ENCODE measurements at places on chromosomes 6 and 20. TPM values are rescaled to one million over a fixed set of nuclear protein-coding genes. Genes with fewer than 3 reads are reported as not detected.
A peak's percentile ranks its signal among the peaks of the same experiment; 100 is the strongest.

- no peak for DNase-seq
These were observed 29.4 kb downstream of the PSMG4 start for GRCh38 chr6:3287976-3288707.

- DNase-seq: no peak
These were observed 18.2 kb upstream of the CEP85L start for GRCh38 chr6:118669561-118669960.

DNA sequence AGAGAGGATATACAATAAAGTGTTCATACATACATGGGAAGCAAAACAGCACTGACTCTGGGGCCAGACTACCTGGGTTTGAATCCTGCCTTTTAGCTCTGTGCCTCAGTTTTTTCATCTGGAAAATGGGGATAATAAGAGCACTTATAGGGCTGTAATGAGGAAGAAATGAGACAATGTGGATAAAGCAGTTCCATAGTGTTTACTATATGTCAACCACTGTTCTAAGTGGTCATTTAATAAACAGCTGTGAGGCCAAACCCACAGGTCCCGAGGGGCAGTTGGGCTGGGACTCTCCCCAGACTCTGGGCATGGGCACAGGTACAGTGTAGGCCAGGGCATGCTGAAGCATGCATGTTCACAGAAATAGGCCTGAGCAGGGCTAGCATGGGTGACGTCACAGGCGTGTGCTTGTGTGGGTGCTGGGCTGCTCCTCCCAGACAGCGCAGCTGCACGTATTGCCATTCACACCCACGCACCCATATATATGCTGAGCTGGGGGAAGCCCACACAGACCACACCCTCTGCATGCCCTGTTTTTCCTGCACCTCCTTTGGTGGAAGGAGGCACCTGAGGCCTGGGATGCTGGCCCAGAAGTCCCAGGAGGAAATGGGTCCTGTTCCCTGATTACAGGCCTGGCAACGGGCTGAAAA is 3.5 kb upstream of the PLCG1 start:
- peak; percentile 27 for DNase-seq

DNA sequence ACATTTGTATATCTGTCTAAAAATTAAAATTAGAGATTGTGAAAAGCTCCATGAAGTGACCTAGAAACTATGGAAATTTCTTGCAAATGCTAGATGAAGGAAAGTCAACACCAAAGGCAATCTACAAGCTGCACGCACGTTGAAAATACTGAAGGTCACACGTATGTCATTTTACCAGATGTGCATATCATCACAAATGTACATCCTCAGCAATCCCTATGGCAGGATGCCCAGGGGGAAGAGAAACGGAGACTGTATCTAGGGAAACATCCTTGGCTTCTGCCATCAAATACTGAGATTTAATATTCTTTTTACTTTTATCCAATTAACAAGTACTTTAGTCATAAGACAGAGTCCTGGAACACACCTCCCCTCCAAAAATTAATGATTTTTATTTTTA is 672.0 kb downstream of the RNF144B start:
- DNase-seq: peak; percentile 74

DNA sequence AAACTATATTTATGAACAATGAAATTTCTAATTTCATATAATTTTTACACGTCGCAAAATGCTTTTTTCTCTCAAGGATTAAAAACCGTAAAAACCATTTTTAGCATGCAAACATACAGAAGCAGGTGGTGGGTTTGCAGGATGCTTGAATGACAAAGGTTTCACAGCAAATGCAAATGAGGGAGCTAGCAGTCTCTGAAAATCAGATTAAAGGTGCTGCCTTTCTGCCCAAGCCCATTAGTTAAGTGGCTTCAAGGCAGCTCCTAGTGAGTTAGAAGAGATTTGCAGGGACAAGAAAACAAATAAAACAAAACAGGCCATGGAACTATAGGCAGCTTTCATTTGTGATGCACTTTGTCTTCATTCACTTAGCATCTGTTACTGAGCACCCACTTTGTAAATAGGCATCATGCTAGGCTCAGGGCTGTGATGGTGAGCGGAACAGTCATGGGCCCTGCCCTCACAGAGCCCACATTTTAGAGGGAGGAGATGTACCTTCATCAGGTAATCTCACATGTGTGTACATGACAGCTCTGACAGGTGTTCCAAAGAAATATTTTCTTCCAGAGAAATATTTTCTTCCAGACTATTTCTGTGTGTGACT is 29.5 kb downstream of the NAPB start:
- DNase-seq: no peak

DNA sequence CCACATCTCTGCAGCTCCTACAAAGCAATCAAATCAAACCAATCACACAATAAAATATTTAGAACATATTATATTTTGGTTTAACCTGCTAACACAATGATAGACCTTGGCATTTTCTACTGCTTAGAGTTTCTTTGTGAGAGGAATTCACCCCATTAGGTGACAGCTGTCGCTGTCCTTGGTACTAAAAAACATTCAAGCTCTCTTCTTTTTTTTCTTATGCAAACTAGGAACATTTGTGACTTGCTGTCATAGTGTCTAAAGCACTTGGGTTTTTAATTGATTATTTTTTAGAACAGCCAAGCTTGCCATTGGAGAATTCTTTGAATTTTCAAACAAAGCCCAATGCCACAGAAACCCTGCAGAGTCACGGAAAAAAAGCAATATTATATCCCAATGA is 46.4 kb downstream of the CNR1 start:
- peak; percentile 23 for DNase-seq

GRCh38 chr6:40563111-40563510 is 24.1 kb downstream of the LRFN2 start:
- no peak for DNase-seq

DNA sequence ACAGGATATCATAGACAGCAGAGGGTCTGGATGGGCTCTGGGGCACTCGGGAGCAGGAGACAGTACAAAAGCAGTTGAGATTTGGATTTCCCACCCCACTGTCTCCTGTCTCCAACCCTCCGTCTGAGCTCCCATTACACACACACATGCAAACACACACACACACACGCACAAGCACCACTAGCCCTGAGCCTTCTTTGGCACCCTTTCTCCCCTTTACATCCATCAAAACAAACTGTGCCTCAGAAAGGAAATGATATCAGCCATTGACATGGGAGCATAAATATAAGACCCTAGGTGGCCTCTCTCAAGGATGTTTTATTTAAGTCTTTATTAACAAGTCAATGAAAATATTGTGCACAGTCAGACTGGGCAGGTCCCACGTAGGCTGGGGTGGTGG is 17.5 kb downstream of the TTBK1 start:
- no peak for DNase-seq

- no peak for DNase-seq
These were observed 4.9 kb upstream of the GRM4 start for GRCh38 chr6:34150766-34151165.

- peak; percentile 40 for DNase-seq
These were observed 517.5 kb downstream of the PREX1 start for GRCh38 chr20:48310305-48310704.

GRCh38 chr6:82617648-82618047 is 254.0 kb downstream of the TPBG start:
- DNase-seq: no peak

GRCh38 chr20:20561841-20562240 is 150.6 kb downstream of the RALGAPA2 start:
- DNase-seq: no peak

GRCh38 chr6:158783851-158784250 is 35.3 kb downstream of the EZR start:
- DNase-seq: no peak

DNA sequence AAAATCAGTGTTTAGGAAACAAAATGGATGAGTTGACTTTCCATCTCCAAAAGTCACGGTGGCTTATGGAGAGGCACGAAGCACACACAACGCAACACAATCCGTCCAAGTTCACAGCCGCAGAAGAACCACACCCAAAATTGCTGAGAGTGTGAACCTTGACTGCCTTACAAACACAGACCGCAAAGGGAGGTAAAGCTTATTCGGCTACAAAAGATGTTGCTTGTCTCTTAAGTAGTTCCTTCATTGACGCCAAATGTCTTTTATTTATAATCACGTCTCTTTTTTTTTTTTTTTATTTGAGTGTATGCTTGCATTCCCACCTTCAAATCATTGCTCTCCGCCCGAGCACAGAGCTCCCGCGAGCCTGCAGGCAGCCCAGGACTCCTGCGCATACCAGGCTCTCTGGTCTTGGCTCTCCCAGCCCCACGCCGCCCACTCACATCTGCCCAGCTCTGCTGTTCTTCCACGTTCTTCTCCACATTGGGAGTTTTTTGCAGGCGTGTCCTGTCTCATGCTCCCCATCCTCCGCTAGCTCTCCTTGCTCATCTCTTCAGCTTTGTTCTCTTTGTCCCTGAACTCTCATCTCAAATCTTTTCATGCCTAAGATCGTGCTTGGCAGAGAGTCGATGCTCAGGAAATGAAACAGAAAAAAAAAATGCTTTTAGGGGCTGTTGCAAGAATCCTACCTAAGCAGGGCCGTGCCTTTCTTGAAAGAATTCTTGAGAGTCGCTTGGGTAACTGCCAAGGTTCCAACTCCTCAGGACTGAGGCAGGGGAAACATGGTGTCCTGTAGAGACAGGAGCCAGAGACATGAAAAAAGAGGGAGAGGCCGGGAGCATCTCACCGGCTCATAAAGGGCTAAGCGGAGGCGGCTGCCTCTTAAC is 25.8 kb downstream of the LY86 start:
- no peak for DNase-seq

- DNase-seq: no peak
These were observed 24.5 kb downstream of the MAP3K5 start for GRCh38 chr6:136767570-136768309.

GRCh38 chr6:36751833-36752186 is 54.2 kb downstream of the RAB44 start:
- no peak for DNase-seq

DNA sequence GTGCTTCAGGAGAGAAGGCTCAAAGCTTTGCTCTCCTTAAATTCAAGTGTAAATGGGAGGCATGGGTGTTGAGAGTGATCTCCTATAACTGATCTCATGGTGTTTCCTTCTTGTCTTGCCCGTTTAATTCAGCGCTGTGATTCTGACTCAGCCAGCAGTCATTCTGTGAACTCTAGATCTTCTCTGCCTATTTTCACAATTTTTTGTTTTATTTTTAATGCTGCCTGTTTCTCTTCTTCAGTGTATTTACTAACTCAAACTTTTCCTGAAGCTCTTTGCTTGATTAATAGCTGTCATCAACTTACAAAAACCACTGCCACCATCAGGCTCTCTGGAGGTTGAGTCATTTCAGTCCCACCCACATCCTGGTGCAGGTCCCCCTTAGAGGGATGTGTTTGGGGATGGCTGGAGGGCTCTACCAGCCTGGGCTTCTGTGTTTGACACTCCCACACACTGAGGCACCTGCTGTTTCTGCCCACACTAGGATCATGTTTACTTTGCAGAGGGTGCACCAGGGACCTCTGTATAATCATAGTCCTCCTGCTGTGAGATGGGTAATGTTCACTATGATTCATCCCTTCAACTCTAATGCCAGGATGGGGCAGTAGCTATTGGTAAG is 94.0 kb downstream of the SHLD1 start:
- no peak for DNase-seq

GRCh38 chr20:51758978-51759544 is 9.1 kb downstream of the ATP9A start:
- DNase-seq: no peak

DNA sequence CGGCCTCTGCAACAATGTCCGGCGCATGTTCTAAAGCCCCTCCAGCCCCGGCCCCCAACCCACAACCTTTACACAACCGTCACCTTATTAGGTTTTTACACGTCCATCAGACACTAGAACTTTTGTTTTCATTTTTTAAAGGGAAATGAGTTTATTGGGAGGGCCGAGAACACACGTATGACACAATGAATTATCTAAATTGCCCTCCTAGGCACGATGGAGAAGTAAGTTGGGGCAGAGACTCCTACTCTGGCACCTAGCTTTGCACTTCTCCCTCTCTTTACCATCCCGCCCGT is 1.2 kb upstream of the DLL1 start:
- DNase-seq: no peak

- no peak for DNase-seq
These were observed 112.7 kb upstream of the TNFAIP3 start for GRCh38 chr6:137754366-137754765.

DNA sequence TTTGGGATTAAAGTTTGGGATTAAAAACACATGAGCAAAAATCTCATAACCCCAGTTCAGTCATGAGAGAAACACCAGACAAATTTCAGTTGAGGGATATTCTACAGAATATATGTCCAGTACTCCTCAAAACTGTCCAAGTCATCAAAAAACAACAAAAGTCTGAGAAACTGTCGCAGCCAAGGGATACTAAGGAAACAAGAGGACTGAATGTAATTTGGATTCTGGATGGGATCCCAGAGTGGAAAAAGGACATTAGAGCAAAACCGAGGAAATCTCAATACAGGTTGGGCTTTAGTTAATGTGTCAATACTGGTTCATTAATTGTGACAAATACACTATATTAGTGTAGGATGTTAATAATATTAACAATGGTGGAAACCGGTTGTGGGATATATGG is 219.3 kb downstream of the BCKDHB start:
- peak; percentile 97 for DNase-seq

- no peak for DNase-seq
These were observed 48.8 kb downstream of the NPEPL1 start for GRCh38 chr20:58741384-58741783.

DNA sequence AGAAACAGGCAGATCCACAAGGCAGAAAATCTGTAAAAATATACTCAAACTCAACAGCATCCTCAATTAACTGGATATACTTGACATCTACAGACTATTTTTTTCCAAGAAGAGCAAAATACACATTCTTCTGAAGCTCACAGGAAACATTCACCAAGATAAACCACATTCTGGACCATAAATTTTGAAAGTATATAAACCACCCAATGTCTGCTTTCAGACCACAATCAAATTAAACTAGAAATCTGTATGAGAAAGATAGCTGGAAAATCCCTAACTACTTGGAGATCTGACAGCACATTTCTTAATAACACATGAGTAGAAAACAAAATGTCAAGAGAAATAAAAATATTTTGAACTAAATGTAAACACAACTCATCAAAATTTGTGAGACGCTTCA is 195.5 kb downstream of the ERMARD start:
- no peak for DNase-seq

BHLHE23 gene
- not detected for total RNA-seq

ZNF318 gene
- total RNA-seq: 9.4 TPM

RAET1G gene
- total RNA-seq: 0.09 TPM

SCRT2 gene
- not detected for total RNA-seq

TFAP2C gene
- total RNA-seq: 0.09 TPM

RAET1L gene
- total RNA-seq: not detected

TMEM217 gene
- total RNA-seq: 0.49 TPM

KHDC1L gene
- 0.13 TPM for total RNA-seq

CABLES2 gene
- total RNA-seq: 2.0 TPM

POU3F2 gene
- 0.13 TPM for total RNA-seq

EPHA7 gene
- 9.8 TPM for total RNA-seq

BANF2 gene
- total RNA-seq: not detected

KCNK17 gene
- total RNA-seq: 0.44 TPM

APOM gene
- 2.6 TPM for total RNA-seq

Measured in muscle of leg (tissue), 16 donors.